ENCODE measurements at places on chromosomes 7 and 10.
A peak's percentile ranks its signal among the peaks of the same experiment; 100 is the strongest.

- DNase-seq, result no peak
Measured at GRCh38 chr7:6398943-6399342, 48.8 kb downstream of the DAGLB start.

DNA sequence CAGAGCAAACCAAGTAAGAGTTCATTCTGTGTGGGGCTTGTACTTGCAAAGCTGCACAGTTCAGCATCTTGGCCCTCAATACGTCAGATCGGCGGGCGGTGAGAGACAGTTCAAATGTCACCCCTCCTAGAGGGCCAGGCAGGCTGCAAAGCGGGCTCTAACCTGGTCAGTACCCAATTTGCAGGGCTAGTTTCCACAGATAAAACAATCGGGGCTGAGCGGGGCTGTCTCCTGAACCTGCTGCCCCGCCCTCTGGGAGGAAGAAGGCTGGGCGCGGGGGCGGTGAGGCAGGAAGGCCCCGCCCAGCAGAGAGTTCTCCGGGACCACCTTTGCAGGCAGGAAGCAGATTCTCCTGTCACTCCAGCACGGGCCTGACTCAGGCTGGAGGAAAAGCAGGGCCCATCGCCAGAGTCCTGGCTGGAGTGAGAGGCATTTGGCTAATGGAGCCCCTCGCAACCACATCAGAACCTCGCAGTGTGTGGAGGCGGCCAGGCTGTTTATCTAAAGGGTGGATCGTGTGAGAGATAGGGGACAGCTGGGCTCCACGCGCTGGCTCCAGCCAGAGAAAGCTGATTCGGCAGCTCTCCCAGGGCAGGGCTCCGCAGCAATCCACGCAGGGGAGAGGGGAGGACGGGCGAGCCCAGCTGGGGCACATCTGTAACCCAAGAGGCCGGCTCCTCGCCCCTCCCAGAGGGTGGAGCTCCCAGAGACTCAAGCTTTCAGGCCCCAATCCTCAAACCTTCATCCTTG, 83.1 kb downstream of the SH3PXD2A start:
- peak; percentile 90 for DNase-seq

GRCh38 chr10:1546431-1547110, 190.8 kb downstream of the ADARB2 start:
- DNase-seq, result no peak

DNA sequence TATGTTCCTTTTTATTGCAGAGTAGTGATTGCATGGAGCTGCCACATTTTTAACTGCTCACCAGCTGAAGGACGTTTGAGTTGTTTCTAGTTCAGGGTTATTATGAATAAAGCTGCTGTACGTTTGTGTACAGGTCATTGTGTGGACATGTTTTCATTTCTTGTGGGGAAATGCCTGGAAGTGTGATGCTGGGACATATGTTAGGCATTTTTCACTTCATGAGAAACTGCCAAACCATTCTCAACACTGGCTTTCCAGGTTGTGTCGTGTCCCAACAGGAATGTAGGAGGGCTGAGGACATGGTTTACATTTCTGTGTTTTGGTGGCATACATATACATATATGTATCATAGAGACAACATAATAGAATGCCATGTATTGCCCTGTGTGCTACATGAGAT, 73.0 kb downstream of the NEURL1 start:
- no peak for DNase-seq

- no peak for DNase-seq
Measured at GRCh38 chr7:75567948-75568595, 76.0 kb downstream of the SPDYE5 start.

DNA sequence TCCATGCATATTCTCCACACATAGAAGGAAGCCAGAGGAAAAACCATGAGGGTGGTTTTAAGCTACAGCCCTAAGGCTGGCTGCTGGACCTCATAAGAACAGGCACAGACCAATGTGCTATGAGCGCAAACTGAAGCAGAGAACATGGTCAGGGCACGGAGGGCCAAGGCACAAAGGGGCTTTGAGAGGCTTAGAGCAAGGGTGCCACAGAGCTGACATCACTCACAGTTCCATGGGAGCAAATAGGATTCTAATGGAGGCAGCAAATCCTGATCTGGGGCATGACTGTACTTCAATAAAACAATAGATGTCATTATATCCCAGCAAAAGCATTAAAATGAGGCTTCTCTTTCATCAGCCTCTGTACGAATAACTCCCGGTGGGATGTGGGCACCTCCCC, 162.4 kb downstream of the COBL start:
- DNase-seq, result no peak

- no peak for DNase-seq
Measured at GRCh38 chr7:34327681-34328080, 330.3 kb upstream of the NPSR1 start.

DNA sequence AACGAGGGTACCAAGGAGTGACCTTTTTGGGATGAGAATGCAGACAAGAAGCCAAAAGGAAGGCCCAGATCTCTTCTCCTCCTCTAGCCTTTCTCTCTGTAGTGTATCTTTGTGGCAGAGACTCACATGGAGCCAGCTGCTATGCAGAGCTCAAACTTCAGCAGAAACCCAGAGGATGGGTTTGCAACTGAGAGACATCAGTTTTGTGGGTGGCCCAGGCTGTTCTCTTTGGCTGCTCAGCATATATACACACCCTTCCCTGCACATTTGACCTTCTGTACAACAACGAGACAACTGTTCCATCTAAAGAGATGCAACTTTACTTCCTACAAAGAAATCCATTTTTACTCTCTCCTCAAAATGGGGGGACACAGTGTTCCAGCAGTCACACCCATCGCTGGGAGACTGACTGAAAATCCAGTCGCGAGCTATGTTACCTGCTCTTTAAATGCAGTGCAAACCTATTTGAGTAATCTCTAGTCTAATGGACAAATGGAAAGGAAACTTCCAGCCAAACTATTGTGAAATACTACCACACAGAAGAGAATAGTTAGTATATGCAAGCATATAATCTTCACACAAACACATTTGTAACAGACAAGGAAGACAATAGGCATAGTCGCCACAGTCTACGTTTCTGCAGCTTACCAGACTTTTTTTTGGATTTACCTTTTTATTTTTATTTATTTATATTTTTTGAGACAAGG, 51.2 kb downstream of the GTF2I start:
- DNase-seq, result no peak

DNA sequence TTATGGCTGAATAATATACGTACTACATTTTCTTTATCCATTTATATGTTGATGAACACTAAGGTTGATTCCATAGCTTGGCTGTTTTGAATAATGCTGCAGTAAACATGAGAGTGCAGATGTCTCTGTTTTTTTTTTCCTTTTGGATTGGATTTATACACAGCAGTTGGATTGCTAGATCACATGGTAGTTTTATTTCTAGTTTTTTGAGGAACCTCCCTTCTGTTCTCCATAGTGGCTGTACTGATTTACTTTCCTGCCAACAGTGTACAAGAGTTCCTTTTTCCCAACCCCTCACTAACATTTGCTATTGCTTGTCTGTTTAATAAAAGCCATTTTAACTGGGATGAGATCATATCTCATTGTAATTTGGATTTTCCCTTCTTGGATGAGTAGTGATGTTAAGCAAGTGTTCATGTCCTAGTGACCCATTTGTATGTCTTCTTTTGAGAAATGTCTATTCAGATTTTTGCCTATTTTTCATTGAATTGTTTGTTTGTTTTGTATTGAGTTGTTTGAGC, 36.0 kb downstream of the ABCA13 start:
- DNase-seq, result no peak

GRCh38 chr10:22550732-22551131, 163.6 kb downstream of the PIP4K2A start:
- DNase-seq, result peak; percentile 39

- peak; percentile 24 for DNase-seq
Measured at GRCh38 chr10:5752301-5752871, 60.8 kb downstream of the GDI2 start.

- DNase-seq, result no peak
Measured at GRCh38 chr7:4883033-4883371, 514 bp downstream of the RADIL start.

- no peak for DNase-seq
Measured at GRCh38 chr7:107076781-107077698, 32.5 kb downstream of the PRKAR2B start.

GRCh38 chr7:111098011-111098925, 7.3 kb downstream of the LRRN3 start:
- peak; percentile 67 for DNase-seq

- DNase-seq, result no peak
Measured at GRCh38 chr10:118721539-118721876, 33.3 kb downstream of the CACUL1 start.

GRCh38 chr7:126818393-126819196, 434.1 kb downstream of the GRM8 start:
- no peak for DNase-seq

- no peak for DNase-seq
Measured at GRCh38 chr10:43200538-43201390, 62.5 kb downstream of the CSGALNACT2 start.

DNA sequence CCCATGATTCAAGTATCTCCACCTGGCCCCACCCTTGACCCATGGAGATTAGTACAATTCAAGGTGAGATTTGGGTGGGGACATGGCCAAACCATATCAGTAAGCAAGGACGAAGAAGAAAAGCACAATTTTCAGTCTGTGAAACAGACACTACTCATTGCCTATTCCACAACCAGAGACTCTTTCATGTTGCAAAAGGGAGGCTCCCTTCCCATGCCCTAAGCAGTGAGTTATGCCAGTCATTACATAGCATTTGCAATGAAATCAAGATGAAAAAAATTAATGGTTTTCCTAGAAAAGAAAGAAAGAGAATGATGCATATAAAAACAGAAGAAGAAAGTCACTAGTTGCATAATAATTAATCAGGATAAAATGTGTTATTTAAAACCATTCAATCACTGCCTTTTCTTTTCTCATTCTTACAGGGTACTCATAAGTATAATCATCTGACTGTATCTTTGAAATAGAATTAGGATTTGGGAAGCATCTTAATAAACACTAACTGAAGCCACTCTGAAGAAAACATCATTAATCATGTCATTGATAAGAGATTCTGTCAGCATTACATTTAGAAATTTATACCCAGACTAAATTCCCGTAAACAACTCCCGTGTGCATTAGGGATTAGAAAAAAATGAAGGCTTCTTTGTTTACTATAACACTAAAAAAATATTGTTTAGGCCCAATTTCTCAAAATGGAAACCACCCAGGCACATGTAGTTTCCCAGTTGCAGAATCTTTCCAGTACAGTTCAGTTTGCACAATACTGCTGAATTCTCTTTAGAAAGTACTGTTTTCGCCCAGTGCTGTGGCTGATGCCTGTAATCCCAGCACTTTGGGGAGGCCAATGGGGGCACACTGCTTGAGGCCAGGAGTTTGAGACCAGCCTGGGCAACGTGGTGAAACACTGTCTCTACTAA, 9.1 kb downstream of the PRPS1L1 start:
- no peak for DNase-seq

DNA sequence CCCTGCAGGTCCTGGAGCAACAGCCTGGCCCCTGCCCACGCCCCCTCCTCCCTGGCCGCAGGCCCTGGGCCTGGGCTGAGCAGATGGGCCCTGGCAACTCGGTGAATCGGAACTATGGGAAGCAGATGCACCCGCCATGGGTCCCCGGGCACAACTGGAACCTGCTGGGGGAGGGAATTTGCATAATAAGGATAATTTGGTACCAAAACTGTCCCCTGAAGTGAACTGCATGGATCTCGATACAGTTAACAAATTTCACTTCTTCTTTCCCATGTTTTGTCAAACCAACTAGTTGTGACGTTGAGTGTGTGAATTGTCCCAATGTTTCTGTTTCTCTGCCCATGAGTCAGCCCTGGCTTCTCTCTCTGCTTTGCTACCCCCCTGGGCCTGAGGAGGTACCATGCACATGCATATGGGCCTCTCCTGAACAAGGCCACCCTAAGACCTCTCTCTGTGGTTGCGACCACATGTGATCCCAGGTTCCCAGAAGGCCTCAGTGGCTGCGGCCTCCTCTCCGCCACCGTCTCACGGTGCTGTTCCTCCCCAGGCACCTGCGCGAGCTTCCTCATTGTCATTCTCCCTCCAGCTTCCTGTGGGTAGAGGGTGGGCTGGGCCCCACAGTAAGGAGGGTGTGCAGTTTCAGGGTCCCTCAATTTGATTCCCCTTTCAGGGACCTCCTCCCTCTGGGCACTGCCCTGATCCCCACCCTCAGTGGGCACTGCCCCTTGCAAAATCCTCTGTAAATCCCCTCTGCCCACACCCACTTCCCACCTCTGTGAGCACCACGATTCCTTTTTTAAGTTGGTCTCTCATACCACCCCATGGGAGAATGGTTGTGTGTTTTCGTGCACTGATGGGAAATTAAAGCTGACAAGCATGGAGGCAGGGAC, 40.0 kb downstream of the FIGNL1 start:
- no peak for DNase-seq

DNA sequence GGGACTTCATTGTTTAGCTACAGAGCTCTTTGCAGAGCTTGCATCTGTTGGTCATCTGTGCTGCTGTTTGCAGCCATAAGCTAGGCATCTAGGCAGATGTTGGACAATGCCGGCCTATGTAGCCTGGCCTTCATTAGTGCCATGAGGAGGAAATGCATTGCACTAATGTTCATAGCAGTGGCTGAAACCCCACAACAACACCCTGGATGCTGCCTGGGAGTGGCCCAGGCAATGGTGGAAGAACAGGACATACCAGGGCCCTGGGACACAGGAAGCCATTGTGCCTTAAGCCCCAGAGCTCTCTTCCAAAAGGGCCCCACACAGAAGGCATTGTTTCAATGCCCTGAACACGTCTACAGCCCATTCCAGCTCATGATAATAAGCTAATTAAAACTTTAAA, 131.5 kb upstream of the LYZL1 start:
- no peak for DNase-seq

DNA sequence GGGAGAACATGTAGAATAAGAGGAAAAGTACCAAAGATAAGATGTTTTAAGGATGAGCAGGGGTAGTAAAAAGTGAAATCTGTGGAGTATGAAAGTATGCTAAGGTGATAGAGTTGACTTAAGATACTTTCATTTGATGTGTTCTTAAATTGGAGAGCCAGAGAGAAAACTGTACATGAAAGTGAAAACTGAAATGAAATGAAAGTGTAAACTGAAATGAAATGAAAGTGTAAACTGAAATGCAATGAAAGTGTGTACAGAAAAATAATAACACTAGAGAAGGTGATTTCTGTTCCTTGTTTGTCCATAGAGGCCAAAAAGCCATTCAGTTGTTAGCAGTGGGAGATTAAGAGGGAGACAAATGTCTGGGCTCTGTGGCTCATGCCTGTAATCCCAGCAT, 17.5 kb downstream of the AHR start:
- DNase-seq, result no peak

GRCh38 chr10:113663142-113663541, 699 bp downstream of the NRAP start:
- no peak for DNase-seq

DNA sequence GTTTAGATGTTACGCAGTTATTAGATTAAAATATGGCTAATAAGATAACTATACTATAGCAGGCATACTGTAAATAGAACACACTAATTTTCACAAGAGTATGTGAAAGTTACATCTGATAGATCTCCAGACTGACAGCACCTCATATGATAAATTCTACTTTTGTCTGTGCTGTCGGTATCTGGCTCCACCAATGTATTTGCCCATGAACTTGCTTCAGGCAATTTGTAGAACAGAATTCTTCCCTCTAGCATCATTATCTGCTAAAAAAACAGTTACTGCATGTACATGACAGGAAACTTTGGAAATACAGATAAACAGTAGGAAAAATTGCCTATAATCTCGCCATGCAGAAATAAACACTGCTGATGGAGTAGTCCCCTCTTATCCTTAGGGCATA, 137.7 kb downstream of the WNT2 start:
- DNase-seq, result no peak

GRCh38 chr10:114046087-114046458, 2.4 kb downstream of the ADRB1 start:
- DNase-seq, result no peak

- DNase-seq, result no peak
Measured at GRCh38 chr7:143385891-143386781, 5.0 kb downstream of the ZYX start.
